ENCODE measurements at places on chromosomes 4 and X. TPM values are rescaled to one million over a fixed set of nuclear protein-coding genes. Genes with fewer than 3 reads are reported as not detected.

Gene JAKMIP1
- total RNA-seq: 0.81 TPM

DNA sequence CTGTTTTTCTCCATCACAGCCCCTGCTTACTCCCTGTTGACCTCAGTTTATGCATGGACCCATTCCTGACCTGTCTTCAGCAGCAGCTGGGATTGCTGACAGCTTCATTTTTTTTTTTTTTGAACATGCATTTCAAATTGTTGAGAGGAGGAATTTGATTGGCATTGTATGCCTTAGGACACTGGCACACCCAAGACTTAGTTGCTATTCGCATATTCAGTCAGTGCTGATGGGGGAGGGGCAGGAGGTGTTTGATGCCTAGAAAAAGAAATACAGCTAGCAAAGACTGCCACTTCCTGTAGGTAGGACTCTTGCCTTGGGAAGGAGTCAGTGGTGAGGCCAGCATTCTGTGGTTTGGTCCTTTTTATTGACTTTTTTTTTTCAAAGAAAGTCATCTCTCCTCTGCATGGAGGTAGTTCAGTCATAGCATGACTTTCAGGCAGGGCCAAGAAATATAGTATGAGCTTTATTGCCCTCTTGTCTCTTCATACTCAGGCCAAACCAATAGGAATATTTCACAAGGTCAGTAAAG, 33.6 kb upstream of the XK start:
- DNase-seq: no peak
- no peaks in the 10 kb centered on the region for H3K36me3 ChIP-seq
- H3K4me1 ChIP-seq: no peaks in the 10 kb centered on the region
- H3K4me3 ChIP-seq: no peak overlapping the region
- no peak overlapping the region for H3K27ac ChIP-seq

- peak overlapping the region; percentile 92 for H3K4me3 ChIP-seq
- no peaks in the 10 kb centered on the region for H3K4me1 ChIP-seq
- no peaks in the 10 kb centered on the region for H3K27me3 ChIP-seq
- peak overlapping the region; percentile 93 for H3K27ac ChIP-seq
- DNase-seq: no peak
Measured at GRCh38 chr4:113977526-113977855, 2.0 kb downstream of the ARSJ start.

Gene GUCY1B1
- 32.7 TPM for total RNA-seq

DNA sequence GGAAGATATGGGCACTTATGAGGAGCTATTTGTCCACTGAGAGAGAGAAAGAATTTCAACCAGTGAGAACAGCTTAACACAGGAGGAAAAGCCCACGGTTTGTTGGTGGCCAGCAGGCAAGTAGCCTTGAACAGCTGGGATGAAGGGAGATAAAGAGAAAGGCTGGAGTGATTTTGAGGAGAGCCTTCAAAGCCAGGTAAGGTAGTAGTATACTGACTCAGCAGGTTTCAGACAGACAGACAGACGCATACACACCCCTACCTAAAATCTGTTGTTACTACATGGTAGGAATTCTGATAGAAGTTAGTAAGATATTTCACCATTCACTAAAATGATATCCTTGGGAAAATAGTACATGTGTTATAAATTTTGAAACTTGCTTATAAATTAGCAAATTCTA, 60.5 kb downstream of the SEC24D start:
- no peaks in the 10 kb centered on the region for H3K27me3 ChIP-seq
- H3K4me3 ChIP-seq: no peak overlapping the region
- H3K4me1 ChIP-seq: peaks cover 11% of the 10 kb centered on the region
- DNase-seq: no peak
- H3K27ac ChIP-seq: peak overlapping the region; percentile 44
- H3K36me3 ChIP-seq: no peaks in the 10 kb centered on the region

Gene WNK3
- total RNA-seq: 2.8 TPM

Gene RIBC1
- not detected for total RNA-seq

Gene TEX13B
- total RNA-seq: not detected

- H3K36me3 ChIP-seq: peaks cover 28% of the 10 kb centered on the region
- peak overlapping the region; percentile 16 for H3K27ac ChIP-seq
- H3K4me1 ChIP-seq: no peaks in the 10 kb centered on the region
- no peak overlapping the region for H3K4me3 ChIP-seq
- no peaks in the 10 kb centered on the region for H3K27me3 ChIP-seq
- no peak for DNase-seq
Measured at GRCh38 chr4:54268151-54268550, 39.1 kb downstream of the PDGFRA start.

DNA sequence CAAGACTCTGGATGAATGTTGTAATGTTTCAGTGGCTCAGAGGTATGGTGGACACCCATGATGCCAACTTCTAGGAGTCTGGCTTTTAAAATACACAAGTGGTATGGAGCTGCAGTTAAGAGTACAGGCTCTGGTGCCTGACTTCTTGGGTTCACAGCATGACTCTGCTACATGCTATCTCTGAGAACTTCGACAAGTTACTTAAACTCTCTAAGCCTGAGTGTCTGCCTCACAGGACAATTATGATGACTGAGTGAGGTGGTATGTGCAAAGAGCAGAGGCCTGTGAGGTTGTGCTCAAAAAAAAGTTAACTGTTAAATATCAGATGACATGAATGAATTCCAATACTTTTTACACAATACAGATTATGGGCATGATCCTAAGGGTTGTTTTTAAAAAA, 90.9 kb upstream of the SRD5A3 start:
- no peak for DNase-seq
- H3K27ac ChIP-seq: no peak overlapping the region
- no peak overlapping the region for H3K4me3 ChIP-seq
- H3K4me1 ChIP-seq: no peaks in the 10 kb centered on the region

GRCh38 chr4:145681956-145682355, 2.0 kb downstream of the C4orf51 start:
- no peak for DNase-seq
- H3K4me3 ChIP-seq: no peak overlapping the region
- H3K4me1 ChIP-seq: peaks cover 19% of the 10 kb centered on the region

Gene IL1RAPL2
- total RNA-seq: not detected

DNA sequence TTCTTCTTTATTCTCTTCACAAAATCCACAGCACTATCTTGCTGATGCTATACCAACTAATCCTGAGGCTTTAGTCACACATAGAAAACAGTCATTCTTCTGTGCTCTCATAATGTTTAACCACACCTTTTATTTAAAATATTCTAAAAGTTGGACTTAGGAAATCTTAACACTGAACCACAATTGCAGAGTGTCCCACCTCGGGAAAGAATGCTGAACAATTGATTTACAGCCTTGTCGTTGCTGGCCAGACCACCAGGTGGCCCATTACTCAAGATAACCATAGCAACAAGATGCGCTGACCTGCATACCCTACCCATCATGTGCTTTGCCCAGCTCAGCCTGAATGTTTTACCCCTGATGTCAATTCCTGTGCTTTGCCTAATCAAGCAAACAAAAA, 100.8 kb downstream of the ARSJ start:
- H3K27me3 ChIP-seq: no peaks in the 10 kb centered on the region
- H3K27ac ChIP-seq: no peak overlapping the region
- H3K36me3 ChIP-seq: no peaks in the 10 kb centered on the region
- peaks cover 23% of the 10 kb centered on the region for H3K4me1 ChIP-seq

Gene AIFM1
- total RNA-seq: 11.4 TPM

DNA sequence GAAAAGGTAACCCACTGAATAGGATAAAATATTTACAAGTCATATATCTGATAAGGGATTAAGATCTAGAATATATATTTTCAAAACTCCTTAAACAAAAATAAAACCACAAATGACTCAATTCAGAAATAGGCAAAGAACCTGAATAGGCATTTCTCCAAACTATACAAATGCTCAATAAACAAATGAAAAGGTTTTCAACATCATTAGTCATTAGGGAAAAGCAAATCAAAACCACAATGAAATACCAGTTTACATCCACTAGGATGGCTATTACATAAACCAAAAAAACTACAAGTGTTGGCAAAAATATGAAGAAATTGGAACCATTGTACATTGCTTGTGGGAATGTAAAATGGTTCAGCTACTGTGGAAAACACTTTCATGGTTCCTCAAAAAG, 167.0 kb upstream of the GALNT7 start:
- no peak overlapping the region for H3K4me3 ChIP-seq
- H3K27ac ChIP-seq: no peak overlapping the region
- no peaks in the 10 kb centered on the region for H3K36me3 ChIP-seq
- DNase-seq: no peak
- H3K4me1 ChIP-seq: peaks cover 9% of the 10 kb centered on the region

DNA sequence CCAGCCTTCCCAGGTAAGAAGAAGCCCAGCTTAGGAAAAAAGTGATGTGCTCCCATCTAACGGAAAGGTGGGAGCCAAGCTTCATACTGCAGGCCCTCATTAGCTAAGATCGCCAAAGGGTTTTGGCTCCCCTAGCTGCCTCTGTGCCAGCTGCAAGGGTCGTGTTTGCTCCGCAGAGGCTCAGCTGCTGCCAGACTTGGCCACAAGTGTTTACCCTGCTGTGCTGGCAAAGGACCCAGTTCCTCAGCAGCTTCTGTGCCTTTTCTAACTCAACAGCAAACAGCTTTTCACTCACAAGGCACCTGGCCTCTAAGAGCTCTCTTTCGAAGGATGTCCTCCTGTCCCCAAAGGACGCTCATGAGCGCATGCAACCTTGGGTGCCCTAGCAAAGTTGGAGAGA, 12.2 kb upstream of the VMA21 start:
- H3K27ac ChIP-seq: no peak overlapping the region
- H3K27me3 ChIP-seq: no peaks in the 10 kb centered on the region
- H3K36me3 ChIP-seq: no peaks in the 10 kb centered on the region
- DNase-seq: no peak

DNA sequence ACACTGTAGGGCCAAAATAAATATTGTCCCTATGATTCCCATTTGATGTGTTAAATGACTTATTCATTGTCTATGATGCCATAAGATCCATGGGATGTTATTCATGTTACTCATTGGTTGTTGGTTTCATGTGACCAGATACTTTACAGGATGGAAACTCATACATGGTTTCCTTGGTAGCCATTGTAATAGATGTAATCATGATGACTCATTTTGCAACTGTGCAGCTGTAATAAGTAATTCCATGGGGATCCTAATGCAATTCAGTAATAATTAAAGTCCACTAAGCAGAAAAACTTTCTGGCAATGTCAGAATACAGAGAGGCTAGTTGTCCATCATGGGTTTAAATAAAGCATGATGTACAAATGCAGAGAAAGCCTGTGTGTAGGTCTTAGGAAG, 389.7 kb upstream of the NR3C2 start:
- no peaks in the 10 kb centered on the region for H3K27me3 ChIP-seq
- no peak overlapping the region for H3K4me3 ChIP-seq
- DNase-seq: no peak
- H3K36me3 ChIP-seq: no peaks in the 10 kb centered on the region
- peaks cover 6% of the 10 kb centered on the region for H3K4me1 ChIP-seq

Gene SYTL5
- total RNA-seq: not detected

Gene CFAP99
- total RNA-seq: not detected

Data from thoracic aorta (tissue), 2 donors.